ENCODE measurements at places on chromosomes 5 and 9. TPM values are rescaled to one million over a fixed set of nuclear protein-coding genes. Genes with fewer than 3 reads are reported as not detected.

ST8SIA4 gene
- total RNA-seq, result 1.3 TPM

OSMR gene
- 2.5 TPM for total RNA-seq

SH3TC2 gene
- total RNA-seq, result 0.78 TPM

ZNF483 gene
- 65.9 TPM for total RNA-seq

TLX3 gene
- total RNA-seq, result 0.16 TPM

TIMD4 gene
- 0.13 TPM for total RNA-seq

BASP1 gene
- 123 TPM for total RNA-seq

NKD2 gene
- total RNA-seq, result 12.8 TPM

TMC1 gene
- 0.31 TPM for total RNA-seq

DNA sequence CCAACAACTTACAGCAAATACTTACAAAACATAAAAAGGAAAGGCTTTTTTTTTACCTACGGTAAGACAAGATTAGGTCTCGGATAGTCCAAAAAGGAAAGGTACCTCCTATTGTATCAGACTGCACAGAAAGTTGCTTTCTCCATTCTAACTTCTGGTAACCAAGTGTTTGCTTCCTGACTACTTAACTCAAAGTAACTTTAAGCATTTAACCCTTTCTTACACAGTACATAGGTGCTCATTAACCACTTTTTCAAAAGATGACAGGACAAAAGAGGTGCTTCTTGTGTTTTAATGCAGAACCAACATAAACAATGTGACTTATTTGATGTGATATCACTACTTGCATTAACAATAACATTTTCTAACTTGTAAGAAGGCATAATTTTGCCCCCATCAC lies 23.1 kb downstream of the PWWP2A start:
- H3K4me1 ChIP-seq, result peaks cover 17% of the 10 kb centered on the region
- no peaks in the 10 kb centered on the region for H3K27me3 ChIP-seq
- no peak overlapping the region for H3K4me3 ChIP-seq
- peaks cover 47% of the 10 kb centered on the region for H3K36me3 ChIP-seq

DNA sequence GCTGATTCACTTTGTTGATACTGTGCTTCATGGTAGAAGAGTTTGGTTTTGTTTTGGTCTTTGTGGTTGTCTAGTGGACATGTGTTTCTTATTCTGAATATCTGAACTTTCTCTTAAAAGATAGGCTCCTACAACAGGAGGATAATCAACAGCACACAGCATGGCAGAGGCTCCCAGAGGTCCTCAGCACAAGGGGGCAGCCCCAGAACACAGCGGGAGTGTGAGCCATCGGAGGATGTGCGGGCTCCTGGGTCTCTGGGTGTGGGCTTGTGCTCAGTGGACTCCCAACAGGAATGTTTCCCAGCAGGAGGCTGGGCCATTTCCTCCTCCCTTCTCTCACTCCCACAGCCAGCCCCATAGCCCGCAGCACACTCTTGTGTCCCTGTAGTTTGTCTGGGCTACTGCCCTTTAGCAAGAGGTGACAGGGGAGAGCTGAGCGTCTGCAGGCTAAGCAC lies 164.3 kb upstream of the OTULINL start:
- H3K27ac ChIP-seq, result peak overlapping the region; percentile 73
- no peaks in the 10 kb centered on the region for H3K27me3 ChIP-seq

DNA sequence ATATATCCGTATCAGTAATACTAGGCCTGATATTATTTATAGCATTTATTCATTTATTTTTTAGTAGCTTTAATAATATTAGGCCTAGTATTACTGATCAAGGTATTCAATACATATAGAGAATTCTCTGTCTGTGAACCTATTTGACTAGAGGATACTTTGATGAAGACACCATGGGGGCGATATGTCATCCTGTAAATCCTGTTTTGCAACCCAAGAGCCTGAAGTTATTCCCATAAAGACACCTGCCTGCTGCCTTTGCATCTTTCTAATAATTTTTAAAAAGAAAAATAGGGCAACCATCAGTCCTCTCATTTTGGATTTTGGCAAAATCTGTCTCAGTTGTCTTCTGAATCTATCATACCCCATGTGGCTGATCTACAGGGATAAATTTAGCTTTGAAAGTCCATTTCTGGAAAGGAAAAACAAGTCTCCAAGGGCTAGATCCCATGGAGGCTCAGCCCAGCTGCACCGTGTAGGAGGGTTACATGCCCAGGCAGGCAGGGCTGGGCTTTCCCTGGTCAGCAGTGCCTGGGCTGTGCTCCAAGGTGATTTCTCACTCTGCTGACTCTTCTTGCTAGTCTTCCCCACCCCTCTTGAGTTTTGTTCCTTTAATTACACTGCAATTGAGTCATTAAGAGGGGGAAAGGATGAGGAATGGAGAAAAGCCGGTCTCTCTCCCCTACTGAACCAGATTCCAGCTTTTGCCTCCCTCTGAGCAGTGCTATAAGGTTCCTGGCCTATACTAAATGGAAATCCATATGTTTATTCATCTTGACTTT lies 169.0 kb downstream of the TRIM32 start:
- DNase-seq, result no peak
- H3K27ac ChIP-seq, result peak overlapping the region; percentile 9
- no peak overlapping the region for H3K4me3 ChIP-seq
- no peaks in the 10 kb centered on the region for H3K36me3 ChIP-seq

DNA sequence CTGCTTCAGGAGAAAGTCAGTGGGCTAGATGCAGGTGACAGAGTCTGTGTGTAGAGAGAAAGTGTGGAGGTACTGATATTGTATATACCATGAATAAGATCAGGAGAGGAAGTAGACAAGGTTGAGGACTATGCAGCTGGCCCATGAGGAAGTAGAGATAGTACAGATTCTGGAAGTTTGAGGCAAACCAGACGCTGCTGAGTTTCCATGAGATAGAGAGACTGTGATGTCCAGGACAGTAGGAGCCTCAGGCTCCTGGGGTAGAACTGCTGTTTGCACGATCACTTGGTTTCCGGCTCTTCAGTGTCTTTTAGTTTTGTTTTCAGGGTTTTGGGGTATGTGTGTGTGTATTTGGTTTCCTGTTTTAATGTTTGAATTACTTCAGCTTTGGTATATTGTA lies 13.6 kb downstream of the OTULINL start:
- peaks cover 11% of the 10 kb centered on the region for H3K36me3 ChIP-seq
- H3K27ac ChIP-seq, result no peak overlapping the region
- H3K27me3 ChIP-seq, result no peaks in the 10 kb centered on the region

- H3K27me3 ChIP-seq, result no peaks in the 10 kb centered on the region
- no peak overlapping the region for H3K27ac ChIP-seq
- H3K36me3 ChIP-seq, result no peaks in the 10 kb centered on the region
- DNase-seq, result no peak
- no peak overlapping the region for H3K4me3 ChIP-seq
These were observed 30.2 kb upstream of the HSPA9 start for GRCh38 chr5:138605254-138605972.

- no peak for DNase-seq
- no peak overlapping the region for H3K4me3 ChIP-seq
- H3K27me3 ChIP-seq, result no peaks in the 10 kb centered on the region
- peaks cover 3% of the 10 kb centered on the region for H3K36me3 ChIP-seq
- H3K27ac ChIP-seq, result no peak overlapping the region
- peaks cover 52% of the 10 kb centered on the region for H3K4me1 ChIP-seq
These were observed 26.5 kb downstream of the SEMA4D start for GRCh38 chr9:89471390-89471789.

DNA sequence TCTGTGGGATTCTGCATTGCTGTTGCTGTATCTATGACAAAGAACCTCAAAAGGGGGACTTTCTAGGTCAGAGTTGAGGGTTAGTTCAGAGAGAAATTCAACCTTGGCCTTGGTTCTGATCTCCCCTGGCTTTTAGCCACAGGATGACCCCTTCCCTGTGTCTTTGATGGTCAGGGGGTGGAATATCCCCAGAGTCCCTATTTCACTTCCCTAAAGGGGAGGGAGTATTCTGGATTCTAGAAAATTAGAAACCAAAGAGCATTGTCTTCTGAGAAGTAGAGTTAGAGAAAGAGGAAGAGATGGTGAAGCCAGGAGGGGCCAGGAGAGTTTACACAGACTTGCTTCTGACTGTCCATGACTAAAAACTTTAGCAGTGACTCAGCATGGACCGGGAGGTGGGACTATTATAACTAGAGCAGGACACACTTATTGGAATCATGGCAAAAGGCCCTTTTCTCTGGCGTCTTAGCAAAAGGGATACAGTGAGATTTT lies 56.2 kb upstream of the LPAR1 start:
- H3K27ac ChIP-seq, result no peak overlapping the region
- H3K4me1 ChIP-seq, result peaks cover 60% of the 10 kb centered on the region
- DNase-seq, result no peak

DNA sequence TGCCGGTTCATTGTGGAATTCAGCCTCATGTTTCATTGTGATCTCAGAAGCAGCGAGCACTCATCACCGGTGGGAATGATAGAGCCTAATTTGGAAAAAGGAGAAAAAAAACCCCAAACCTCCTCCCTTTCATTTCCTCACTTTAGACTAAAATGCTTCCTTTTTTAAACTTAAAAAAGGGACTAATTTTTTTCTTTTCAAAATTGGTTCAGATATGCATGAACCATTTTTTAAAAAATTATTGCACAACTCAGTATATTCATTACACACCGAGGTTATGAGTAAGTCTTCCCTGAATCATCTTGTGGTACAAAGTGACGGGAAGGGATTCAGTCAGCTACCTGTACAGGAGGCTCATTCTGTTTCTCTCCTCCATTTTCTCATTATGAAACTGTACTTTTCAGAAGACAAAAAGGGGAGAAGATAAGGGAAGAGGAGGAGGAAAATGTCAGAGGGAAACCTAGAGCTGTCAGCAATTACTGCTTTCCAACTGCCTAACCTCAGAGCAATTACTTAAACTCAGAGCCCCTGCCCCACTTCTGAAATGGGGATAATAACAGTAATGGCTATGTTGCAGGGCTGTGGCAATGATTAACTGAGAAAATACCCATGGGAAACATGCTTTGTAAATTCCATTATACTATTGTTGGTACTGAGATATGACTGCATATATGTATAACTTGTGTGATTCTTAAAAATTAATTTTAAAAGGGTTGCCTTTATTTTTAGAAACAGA lies 24.0 kb downstream of the GALNT10 start:
- peaks cover 47% of the 10 kb centered on the region for H3K4me1 ChIP-seq
- no peaks in the 10 kb centered on the region for H3K27me3 ChIP-seq
- no peak for DNase-seq
- no peak overlapping the region for H3K4me3 ChIP-seq
- no peak overlapping the region for H3K27ac ChIP-seq

GRCh38 chr9:4596165-4596922 lies 65.8 kb upstream of the PLPP6 start:
- peaks cover 12% of the 10 kb centered on the region for H3K4me1 ChIP-seq
- no peaks in the 10 kb centered on the region for H3K27me3 ChIP-seq
- H3K27ac ChIP-seq, result no peak overlapping the region
- DNase-seq, result no peak
- no peaks in the 10 kb centered on the region for H3K36me3 ChIP-seq
- H3K4me3 ChIP-seq, result no peak overlapping the region

DNA sequence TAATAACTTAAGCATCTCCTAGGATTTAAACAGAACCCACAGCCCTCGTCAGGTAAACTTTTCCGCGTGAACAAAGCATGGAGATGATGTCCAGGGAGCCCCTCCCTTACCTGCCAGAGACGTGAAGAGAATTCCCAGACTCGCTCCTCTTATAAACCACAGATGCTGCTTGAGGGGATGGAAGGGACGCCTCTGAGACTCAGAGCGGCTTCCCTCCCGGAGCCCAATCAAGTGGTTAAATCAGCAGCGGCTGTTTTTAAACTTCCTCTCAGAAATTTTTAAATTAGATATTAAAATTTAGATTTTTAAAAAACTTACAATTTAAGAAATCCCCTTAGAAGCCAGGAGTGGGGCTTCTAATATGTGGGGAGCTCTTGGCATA lies 71.8 kb downstream of the RAPGEF1 start:
- H3K4me3 ChIP-seq, result no peak overlapping the region
- no peak for DNase-seq
- peaks cover 23% of the 10 kb centered on the region for H3K36me3 ChIP-seq
- no peaks in the 10 kb centered on the region for H3K27me3 ChIP-seq

DNA sequence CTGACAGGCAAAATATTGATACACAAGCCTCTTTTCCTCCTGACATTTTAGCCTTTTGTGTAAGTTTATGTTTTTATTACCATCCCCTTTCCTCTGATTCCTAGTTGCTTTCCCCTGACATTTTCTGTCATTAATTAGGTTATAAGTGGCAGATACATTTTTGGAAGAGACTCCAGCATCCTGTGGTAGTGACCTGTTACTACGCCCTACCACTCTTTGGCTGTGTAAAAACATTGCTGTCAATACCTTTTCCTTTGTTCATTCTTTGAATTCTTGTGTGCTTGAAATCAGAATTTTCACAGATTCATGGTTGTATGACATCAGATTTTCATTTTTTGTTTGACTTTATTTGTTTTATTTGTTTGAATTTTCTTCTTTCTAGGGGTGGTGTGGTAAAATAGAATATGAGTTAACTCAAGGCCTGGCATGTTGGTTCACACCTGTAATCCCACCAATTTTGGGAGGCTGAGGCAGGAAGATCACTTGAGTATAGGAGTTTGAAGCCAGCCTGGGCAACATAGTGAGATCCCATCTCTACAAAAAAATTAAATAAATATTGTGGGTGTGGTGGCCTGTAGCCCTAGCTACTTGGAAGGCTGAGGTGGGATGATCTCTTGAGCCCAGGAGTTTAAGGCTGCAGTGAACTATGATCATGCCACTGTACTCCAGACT lies 43.4 kb downstream of the UBE2R2 start:
- no peaks in the 10 kb centered on the region for H3K27me3 ChIP-seq
- peaks cover 2% of the 10 kb centered on the region for H3K4me1 ChIP-seq
- peak overlapping the region; percentile 28 for H3K27ac ChIP-seq
- no peak for DNase-seq
- no peak overlapping the region for H3K4me3 ChIP-seq
